ENCODE measurements at places on chromosomes 7 and 10.

- DNase-seq: no peak
These were observed 19.9 kb downstream of the UPF2 start for GRCh38 chr10:12022580-12023257.

DNA sequence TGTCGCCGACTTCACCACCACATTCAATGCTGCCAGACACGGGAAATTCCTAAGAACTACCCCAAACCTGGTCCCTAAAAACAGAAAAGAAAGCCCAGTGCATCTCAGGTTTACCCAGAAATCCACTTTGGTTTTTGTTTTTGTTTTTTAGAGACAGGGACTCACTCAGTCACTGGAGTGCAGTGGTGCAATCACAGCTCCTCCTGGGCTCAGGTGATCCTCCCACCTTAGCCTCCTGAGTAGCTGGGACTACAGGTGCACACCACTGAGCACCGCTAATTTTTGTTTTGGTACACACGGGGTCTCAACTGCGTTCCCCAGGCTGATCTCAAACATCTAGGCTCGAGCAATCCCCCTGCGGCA is 22.8 kb downstream of the MAD1L1 start:
- no peak for DNase-seq

- DNase-seq: no peak
These were observed 110.7 kb downstream of the LRMDA start for GRCh38 chr10:75542084-75542483.

GRCh38 chr7:18123508-18124239 is 96.0 kb upstream of the PRPS1L1 start:
- DNase-seq: no peak
